ENCODE measurements at places on chromosomes 4 and X. TPM values are rescaled to one million over a fixed set of nuclear protein-coding genes. Genes with fewer than 3 reads are reported as not detected.

DNA sequence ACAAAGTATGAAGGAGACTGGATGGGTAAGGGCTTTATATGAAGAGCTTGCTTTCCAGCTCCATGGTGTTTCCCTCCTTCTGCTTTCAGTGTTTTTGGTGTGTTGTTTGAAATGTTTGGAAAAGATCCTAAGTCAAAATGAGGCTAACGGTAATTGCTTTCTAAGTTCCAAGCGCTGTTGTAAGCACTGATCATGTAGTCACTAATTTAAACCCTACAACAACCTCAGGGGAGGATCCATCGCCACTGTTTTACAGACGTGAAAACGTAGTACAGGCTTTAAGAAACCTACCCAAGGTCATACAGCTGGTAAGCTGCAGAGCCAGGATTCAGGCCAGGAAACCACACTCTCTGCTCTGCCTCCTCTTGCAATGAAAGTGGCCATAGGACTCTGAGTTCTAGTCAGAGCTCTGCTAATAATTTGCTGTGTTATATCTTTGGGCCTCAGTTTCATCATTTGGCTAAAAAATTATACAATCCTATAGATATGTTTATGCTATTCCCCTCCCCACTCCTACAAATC lies 102.9 kb upstream of the PGRMC2 start:
- DNase-seq, result no peak

GRCh38 chr4:164538097-164538496 lies 215.8 kb upstream of the SMIM31 start:
- DNase-seq, result no peak

Gene GPRASP2
- not detected for total RNA-seq

- no peak for DNase-seq
These were observed 13.9 kb upstream of the SCML2 start for GRCh38 chrX:18368402-18368801.

Gene ADH6
- not detected for total RNA-seq

DNA sequence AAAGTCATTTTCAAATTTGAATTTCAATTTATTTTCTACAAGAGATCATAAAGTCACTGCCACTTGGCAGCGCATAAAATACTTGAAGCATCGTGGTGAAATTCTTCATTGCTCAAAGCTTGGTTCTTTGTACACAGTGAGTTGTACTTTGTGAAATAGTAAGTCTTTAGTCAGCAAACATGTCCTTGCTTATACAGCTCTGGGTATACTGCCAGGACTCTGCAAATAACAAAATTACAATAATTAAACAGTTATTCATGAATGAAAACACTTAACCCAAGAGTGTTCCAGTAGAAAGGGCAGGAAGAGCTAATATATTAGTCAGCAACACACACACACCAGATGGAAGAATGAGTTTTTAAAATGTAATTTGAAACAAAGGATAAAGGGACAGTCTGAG lies 1300.9 kb upstream of the DIAPH2 start:
- DNase-seq, result no peak

All from OCI-LY7 (cell line).